ENCODE measurements at places on chromosomes 7 and 10.

DNA sequence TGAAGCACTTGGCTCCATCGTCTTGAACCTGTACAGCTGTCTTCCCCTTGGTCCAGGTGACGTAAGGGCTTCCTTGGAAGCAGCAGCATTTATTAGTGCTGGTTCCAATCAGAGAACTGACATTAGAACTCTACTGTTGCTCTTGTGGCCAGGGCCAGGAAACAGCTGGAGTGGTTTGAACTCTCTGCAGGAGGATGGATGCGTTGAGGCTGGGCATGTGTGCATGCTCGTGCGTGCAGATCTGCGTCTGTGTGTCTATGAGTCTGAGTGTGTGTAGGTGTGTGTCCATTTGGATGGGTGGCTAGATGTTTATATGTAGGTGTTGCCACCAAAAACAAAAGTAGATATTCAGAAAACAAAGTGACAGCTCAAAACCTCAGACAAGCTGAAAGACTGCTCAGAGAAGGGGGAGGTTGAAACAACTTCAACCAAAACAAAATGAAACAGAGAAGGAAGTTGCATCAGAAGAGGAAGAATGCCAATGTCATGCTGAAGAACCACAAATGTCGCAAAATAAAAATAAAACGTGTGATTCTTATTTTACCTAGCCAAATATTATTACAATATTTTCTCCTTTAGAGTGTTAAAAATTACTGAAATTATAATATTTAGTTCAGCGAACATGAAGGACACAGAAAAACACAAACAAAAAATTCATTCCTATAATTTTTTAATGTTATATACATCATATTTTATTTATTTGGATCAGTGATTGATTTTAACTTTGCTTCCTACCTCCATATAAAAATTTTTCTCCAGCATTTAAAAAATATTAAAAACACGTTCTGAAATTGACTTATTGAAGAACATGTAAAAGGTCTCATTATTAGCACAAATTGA lies 96.1 kb upstream of the MKLN1 start:
- peak; percentile 87 for ATAC-seq

GRCh38 chr7:115549910-115550309 lies 480.7 kb downstream of the TFEC start:
- ATAC-seq = no peak

- ATAC-seq = no peak
Measured at GRCh38 chr10:102423372-102423968, 2.8 kb downstream of the FBXL15 start.

GRCh38 chr7:49805371-49806007 lies 32.1 kb downstream of the VWC2 start:
- ATAC-seq = no peak

GRCh38 chr10:30774261-30774660 lies 144.7 kb upstream of the LYZL2 start:
- ATAC-seq = no peak

DNA sequence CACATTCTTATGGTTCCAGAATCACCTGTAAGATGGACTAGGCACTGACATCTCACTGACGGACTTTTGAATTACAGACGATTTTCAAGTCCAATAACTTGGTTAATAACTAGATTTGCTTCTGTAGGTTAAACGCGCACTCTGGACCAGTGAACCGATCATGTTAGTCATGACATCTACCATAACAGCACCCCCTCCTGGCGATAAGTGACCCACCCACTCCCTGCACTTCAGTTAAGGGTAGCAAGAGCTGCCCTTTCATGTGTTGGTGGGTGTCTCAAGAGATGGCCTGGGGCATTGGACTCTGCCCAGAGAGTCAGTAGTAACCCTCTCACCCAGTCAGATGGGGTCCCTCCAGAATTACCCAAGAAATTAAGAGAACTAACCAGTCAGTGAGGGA lies 12.9 kb downstream of the GRM8 start:
- no peak for ATAC-seq

- ATAC-seq = no peak
Measured at GRCh38 chr10:3424111-3424851, 251.7 kb upstream of the PITRM1 start.

DNA sequence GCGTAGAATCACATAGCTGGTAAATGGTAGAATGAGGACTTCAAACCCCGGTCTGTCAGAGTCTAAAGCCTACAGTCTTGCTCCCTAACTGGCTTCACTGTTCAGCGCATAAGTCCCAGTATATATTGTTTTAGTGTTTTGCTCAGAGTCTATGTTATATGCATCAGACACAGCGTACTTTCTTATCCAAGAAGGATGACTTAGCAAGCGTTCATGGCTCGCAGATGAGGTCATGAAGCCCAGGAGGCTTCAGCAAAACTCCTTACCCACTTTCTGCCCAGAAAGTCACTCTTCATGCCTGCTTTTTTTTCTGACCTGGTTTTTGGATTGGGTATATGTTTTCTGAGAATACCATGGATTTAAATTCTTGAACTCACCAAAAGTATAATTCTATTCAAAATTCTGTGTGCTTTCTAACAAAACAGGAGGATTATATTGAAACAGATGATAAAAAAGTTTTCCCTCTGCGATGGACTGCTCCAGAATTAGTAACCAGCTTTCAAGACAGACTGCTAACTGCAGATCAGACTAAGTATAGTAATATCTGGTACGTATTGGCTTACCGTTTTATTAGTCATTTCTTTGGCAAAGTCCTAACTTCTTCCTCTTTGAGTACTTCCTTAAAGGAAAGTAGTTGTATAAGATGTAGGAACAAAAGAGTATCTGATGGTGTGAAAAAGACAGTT lies 24.6 kb upstream of the BHLHA15 start:
- ATAC-seq = no peak

DNA sequence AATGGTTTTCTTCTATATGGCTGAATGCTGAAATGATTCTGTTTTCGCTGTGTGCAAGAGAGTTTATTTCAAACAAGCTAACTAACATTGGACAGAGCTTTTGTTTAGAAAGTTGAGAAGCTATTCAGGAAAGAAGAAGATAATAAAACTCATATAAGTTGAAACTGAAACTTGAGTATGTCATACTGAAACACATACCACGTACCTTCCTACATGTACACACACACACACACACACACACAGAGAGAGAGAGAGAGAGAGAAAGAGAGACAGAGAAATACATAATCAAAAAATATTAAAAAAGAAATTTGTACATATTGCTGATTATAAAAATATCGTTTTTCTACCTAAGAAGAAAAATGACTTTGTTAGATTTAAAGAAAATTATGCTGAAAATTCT lies 561.9 kb upstream of the KCND2 start:
- no peak for ATAC-seq

- no peak for ATAC-seq
Measured at GRCh38 chr7:17622451-17622850, 317.8 kb downstream of the SNX13 start.

DNA sequence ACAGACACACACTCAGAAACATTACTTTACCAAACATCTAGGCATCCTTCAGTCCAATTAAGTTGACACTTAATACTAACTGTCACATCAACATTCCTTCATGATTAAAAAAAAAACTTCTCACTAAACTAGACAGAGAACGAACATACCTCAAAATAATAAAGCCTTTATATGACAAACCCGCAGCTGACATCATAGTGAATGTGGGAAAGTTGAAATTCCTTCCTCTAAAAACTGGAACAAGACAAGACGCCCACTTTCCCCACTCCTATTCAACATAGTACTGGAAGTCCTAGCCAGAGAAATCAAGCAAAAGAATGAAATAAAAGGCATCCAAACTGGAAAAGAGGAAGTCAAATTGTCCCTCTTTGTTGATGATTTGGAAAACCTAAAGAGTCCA lies 96.9 kb upstream of the PPP1R9A start:
- ATAC-seq = no peak

- no peak for ATAC-seq
Measured at GRCh38 chr7:126856691-126857291, 395.9 kb downstream of the GRM8 start.

DNA sequence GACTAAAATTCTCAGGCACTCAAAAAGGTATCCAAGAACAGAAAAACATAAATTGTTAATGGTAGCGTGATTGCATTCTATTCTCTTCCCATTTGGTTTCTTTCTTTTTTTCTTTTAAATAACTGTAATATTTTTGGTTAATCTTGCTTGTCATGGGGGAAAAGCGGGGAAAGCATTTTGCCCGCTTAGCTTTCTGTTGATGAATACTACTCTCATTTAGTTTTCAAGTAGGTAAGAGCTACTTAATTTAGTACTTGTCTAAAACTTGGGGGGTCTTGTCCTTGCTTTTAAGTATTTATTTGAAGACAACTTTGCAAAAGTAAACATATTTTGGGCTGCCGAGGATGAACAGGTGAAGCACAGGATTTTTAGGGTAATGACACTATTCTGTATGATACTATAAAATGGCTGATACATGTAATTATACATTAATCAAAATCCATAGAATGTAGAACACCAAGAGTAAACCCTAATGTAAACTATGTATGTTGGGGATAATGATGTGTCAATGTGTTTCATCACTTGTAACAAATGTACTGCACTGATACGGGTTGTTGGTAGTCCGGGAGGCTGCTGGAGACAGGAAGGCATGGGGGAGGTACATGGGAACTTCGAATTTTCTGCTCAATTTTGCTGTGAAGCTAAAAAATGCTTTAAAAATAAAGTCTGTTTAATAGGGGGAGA lies 1.7 kb downstream of the TES start:
- ATAC-seq = no peak

- no peak for ATAC-seq
Measured at GRCh38 chr7:155973451-155973997, 161.3 kb upstream of the SHH start.

- ATAC-seq = no peak
Measured at GRCh38 chr10:112286837-112287818, 3.9 kb downstream of the TECTB start.

DNA sequence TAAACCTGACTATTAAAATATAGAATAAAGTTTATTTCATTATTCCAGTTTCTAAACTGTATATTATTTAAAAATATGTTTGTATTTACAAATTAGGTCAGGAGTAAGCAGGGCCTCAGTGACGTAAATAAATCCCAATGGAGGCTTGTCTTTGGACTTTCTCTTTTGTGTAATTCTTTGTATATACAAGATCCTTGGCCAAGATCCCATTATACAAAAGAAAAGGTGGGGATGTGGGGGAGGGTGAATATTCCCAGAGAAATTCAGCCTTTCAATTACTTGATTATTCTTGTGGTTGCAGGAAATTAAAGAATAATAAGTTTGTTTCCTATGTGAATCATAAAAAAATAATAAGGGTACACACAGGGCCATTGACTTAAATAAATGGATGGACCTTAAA lies 178.7 kb upstream of the PRPS1L1 start:
- no peak for ATAC-seq

- ATAC-seq = no peak
Measured at GRCh38 chr10:48279081-48279751, 4.7 kb upstream of the FRMPD2 start.

DNA sequence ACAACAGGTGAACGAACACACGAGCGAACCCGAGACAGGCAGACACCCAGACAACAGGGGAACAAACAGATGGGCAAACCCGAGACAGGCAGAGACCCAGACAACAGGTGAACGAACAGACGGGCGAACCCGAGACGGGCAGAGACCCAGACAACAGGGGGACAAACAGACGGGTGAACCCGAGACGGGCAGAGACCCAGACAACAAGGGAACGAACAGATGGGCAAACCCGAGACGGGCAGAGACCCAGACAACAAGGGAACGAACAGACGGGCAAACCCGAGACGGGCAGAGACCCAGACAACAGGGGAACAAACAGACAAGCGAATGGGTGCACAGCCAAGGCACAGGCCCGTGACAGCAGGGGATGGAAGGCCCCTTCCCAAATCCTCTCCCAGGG lies 264.7 kb downstream of the ELFN1 start:
- ATAC-seq = no peak

DNA sequence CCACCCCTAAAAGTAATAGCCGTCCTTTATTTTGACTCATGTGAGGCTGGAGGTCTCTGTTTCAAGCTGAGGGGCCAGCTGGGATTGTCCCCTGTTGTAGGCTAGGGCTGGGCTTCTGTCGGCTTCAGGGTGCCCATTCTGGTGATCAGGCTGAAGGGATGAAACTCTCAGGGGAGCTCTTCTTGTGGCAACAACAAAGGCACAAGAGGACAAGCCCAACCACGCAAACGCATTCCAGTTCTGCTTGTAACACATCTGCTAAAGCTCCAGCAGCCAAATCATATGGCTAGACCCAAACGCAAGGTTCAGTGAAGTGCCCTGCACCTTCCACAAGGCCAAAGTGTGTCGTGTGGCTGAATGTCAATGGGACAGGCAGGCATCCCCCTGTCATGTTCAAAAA lies 405.7 kb downstream of the INHBA start:
- no peak for ATAC-seq

- ATAC-seq = peak; percentile 93
Measured at GRCh38 chr7:24898691-24899090, 81.3 kb downstream of the OSBPL3 start.

DNA sequence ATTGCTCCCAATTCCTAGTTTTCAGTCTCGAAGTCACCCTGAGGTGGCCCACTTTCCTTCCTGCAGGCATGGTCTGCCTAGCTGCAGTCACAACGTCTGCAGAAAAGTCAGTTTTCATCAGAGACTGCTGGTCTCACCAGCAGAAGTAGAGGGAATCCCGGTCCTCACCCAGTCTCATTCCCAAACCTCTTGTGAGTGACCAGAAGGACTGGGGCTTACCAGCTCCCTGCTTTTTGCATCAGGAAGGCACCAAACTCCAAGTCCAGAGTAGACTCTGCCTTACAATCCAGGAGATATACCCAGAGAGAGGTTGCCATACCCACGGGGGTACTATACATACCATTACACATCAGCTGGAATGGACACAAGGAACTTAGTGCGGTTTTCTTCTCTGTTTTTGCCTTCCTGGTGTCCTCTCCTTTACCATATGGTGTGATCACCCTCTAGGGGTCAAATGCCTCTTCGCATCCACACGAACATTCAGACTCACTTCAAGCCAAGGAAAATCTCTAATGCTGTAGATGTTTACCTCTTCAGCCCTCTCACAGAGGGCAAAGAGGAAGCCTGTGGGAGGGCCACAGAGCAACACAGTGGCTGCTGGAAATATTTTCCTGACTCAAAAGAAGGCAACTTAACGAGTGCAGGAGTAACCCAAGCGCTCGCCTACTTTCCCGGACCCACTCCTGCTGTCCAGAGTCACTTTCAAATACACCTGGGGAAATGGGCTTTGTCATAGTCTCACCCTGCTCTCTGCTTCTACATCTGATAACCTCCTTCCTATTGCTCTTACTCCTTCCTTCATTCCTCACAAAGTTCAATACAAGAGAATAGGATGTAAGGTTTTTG lies 220.9 kb downstream of the C7orf25 start:
- ATAC-seq = no peak

- no peak for ATAC-seq
Measured at GRCh38 chr10:58967551-58968388, 208.7 kb upstream of the PHYHIPL start.

DNA sequence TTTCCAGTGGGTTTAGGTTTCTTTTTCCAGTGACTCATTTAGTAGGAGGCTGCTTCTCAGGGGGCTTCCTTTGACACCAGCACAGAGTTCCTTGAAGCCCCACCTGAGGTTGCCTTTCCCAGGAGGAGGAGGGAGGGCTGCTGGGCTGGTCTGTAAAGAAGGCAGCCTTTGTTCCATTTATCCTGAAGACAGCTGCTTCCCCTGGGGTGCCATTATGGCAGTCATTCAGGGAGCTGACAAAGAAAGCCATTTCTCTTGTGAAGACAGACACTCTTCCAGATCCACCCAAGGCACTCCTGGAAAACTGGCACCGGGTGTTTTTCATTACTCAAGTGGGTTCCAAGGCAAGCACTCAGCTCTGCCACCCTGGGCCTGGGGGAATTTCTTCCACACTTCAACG lies 54.0 kb downstream of the MTURN start:
- ATAC-seq = no peak

- ATAC-seq = peak; percentile 71
Measured at GRCh38 chr10:114779803-114780576, 41.6 kb upstream of the FHIP2A start.

- ATAC-seq = peak; percentile 85
Measured at GRCh38 chr7:65251851-65252620, 121.6 kb upstream of the ZNF92 start.
